Right ventricle myocardium superior (tissue), 1 donor: ENCODE measurements at places on chromosomes 13 and 19. TPM values are rescaled to one million over a fixed set of nuclear protein-coding genes. Genes with fewer than 3 reads are reported as not detected.

Gene NLRP4
- total RNA-seq, result not detected

Gene PTPRS
- 51.5 TPM for total RNA-seq

Gene GPX4
- total RNA-seq, result 345 TPM

Gene KCNRG
- 0.32 TPM for total RNA-seq

Gene ZNF44
- total RNA-seq, result 8.6 TPM

Gene NDUFA7
- 127 TPM for total RNA-seq

Gene ZNF790
- total RNA-seq, result 9.8 TPM

Gene SPART
- 35.2 TPM for total RNA-seq

Gene TPTE2
- not detected for total RNA-seq

Gene ARHGAP33
- total RNA-seq, result 3.0 TPM

Gene OR7A5
- not detected for total RNA-seq

Gene FGF22
- not detected for total RNA-seq

Gene SYNGR4
- total RNA-seq, result not detected

Gene LGALS7
- not detected for total RNA-seq

Gene ZNF837
- total RNA-seq, result 0.13 TPM

Gene OR10H1
- not detected for total RNA-seq

Gene PCP2
- 3.9 TPM for total RNA-seq

Gene ZNF578
- 2.6 TPM for total RNA-seq

Gene MIPEP
- 45.1 TPM for total RNA-seq
